ENCODE measurements at places on chromosomes 13 and 19.

DNA sequence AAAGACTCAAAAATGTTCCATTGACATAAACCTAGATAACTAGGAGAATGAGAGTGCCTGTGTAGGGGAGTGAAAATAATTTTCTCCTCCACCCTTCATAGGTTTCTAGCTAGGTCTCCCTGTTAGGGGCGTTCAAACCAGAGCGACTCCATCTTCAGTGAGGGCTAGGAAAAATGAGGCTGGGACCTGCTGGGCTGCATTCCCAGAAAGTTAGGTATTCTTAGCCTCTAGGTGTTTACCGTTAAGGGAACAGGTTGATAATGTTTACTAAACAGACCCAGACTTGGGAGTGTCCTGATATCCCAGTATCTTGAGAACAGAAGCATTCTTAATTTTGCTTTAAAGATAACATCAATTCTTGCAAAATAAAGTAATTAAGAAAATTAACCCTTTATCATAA, 20.1 kb downstream of the PABPC3 start:
- DNase-seq = no peak

DNA sequence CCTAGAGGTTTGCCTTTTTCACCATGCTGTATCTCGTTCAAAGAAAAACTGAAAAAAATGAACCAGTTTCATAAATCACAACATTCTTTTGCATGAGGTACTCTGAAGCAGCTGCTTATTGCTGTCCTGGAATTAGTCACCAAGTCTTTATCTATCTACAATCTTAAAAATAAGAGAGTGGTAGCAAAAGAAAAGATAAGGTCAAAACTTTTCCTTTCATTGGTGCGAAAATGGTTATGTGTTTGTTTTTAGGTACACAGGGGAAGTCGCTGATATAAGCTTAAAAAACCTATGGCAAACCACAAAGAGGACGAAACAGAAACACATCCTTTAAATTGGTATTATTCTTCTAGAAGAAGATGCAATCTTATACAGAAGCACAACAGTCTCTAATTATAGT, 20.7 kb downstream of the OBI1 start:
- no peak for DNase-seq

- no peak for DNase-seq
These were observed 133.5 kb upstream of the IRS2 start for GRCh38 chr13:109919715-109920375.

- DNase-seq = peak; percentile 15
These were observed 8.8 kb downstream of the PRR36 start for GRCh38 chr19:7865262-7865911.

DNA sequence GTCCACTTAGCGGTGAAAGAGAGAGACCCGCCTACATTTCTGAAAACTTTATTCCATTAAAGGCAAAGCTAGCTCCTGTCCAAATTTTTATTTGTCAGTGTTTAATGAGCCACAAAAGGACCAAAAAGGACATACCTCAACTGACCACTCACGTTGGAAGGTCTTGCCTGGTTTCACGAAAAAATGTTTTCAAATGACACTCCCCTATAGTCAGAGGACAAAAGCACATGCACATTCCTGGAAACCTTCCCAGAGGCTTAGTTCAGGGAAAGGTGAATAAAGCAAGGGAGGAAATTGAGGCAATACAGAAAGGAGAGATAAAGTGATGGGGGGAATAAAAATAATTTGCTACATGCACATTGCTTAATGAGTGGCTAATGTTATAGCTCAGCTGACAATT, 55.6 kb downstream of the DOCK9 start:
- DNase-seq = no peak

DNA sequence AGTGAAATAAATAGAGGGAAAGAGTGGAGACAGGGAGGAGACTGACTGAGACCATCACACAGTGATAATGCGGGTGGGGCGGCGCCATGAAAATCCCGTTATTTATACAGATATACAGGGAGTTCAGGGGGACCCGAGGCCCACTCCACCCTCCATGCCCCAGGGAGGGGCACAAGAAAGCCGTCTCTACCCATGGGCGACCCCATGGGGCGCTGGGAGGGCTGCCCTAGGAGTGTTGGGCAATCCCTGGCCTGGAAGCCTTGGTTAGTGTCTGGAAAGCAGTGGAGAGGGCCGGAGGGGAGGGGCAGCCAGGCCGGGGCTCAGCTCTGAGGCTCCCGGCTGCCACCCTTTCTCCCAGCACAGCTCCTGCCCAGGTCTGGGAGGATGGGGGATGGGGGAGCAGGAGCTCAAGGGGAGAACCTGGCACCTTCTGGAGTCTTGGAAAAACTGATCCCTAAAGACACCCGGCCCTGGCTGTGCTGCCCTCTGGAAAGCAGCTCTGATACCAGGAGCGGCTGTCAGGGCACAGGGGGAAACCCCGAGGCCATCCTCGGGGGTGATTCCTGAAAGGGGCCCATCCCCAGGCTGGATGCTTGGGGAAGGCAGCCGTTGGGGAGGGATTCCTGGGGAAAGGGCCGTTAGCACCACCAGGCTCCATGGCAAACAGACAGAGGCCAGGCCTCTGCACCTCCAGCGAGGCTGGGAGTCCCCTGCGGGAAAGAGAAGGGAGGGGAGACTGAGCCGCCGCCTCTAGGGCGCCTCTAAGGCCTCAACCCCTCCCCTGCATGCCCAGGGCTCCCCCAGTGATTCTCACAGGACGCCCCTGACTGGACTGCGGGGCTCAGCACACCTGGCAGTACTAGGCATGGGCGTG, 3.0 kb upstream of the PRKD2 start:
- DNase-seq = no peak

- DNase-seq = no peak
These were observed 6.9 kb upstream of the CBY2 start for GRCh38 chr13:45695198-45695730.

DNA sequence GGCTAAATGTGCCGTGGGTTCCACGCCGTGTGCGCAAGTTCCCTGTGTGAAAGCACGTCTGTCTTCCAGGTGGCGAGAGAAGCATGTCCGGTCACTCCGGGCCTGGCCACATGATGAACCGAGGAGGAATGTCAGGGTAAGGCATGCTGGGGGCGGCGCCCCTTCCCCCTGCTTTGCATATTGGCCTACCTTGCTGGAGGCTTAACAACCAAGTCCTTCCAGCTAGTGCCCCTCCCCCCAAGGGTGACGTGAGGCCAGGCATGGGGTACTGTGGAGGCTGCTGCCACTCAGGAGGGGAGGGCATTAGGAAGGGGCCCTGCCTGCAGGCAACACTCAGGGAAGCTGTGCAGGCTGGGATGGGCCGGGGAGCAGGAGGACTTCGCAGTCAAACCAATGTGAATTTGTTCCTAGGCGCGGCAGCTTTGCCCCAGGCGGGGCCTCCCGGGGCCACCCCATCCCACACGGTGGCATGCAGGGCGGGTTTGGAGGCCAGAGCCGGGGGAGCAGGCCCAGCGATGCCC, 12.5 kb downstream of the MICOS13 start:
- DNase-seq = no peak

- DNase-seq = peak; percentile 71
These were observed 12.2 kb upstream of the RELB start for GRCh38 chr19:44988896-44989556.

GRCh38 chr19:55208880-55209692, at the start of gene PTPRH:
TSS of gene PTPRH (minus strand) at chr19:55209501. CDS start at chr19:55209433, 68 bp downstream.
- no peak for DNase-seq

DNA sequence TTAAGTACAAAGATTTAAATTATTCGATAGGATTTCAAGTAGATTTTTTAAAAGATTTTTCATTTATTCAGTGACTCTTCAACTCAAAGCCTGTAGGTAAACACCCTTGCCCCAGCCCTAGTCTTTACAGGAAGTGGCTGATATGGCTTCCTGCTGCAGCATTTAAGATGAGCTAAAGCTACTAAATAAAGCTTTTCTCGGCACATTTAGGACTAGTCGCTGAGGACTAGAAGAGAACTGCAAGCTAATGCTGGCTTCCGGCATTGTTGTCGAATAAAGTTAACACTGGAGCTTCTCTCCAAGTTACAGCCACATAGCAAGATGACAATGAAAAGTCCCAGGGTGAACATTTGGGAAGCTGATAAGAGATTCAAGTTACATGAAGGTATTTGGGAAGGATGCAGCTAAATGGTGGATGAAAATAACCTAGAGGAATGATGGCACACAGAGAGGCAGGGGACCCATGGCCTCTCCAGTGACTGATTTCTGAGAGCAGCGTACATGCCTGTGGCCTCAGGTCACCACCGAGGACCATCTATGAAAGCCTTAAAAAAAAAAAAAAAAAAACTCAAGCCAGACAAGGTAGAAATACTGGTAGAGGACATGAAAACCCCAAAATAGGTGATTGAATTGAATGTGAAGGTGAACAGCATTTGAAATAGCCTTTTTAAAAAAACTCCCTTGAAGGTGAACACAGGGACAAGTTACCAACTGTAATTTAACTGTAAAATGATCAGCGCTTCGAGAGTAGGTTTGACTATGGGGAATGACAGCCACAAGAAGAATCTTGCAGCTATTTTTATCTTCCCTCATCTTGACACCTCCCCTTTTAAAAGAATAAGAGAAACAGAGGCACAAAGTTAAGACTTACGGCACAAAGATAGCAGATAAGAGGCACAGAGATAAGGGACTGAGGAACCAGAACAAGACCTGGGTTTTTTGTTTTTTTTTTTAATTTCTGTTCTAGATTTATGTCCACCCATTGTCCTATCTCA, 155.4 kb downstream of the DCT start:
- peak; percentile 57 for DNase-seq

DNA sequence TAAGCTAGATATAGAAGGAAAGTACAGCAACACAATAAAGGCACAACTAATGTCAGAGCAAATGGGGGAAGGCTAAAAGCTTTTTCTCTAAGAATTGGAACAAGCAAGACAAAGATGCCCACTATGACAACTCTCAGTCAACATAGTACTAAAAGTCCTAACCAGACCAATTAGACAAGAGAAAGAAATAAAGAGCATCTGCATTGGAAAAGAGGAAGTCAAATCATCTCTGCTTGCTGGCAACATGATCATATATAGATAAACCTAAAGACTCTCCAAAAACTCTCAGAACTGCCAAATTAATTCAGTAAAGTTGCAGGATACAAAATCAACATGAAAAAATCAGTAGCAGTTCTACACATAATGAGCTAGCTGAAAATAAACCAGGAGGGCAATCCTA, 542.0 kb downstream of the DIAPH3 start:
- no peak for DNase-seq

- DNase-seq = no peak
These were observed 15.9 kb upstream of the RANBP3 start for GRCh38 chr19:5993648-5994358.

DNA sequence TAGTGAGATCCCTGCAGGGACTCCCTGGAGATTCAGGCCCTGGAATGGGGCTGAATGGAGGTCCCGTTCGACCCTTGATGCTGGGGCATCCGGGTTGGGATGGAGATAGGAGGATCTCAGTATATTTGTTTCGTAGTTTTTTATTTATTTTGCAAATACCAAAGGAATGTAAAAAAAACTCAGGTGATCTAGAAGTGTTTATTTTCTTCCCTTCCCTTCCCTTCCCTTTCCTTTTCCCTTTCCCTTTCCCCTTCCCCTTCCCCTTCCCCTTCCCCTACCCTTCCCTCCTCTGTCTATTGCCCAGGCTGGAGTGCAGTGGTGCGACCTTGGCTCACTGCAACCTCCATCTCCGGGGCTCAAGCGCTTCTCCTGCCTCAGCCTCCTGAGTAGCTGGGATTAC, 4.5 kb downstream of the GTPBP3 start:
- no peak for DNase-seq

DNA sequence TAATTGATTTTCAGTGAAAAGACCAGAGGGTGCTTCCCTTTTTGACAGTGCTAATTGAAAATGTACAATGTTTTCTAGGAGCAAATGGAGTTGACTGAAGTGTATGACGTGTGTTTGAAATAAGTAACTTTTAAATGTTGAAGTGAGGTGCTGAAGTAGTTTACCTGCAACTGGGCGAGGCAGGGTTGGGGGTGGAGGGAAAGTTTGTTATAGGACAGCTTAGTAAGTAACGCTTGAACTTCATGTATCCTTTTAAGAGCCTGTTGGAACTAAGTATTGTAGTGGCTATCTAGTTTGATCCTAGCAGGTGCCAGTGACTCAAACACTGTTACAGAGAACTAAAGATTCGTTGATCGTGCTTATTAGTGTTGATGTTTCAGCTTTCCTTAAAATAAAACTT, 5.9 kb downstream of the SLAIN1 start:
- no peak for DNase-seq

DNA sequence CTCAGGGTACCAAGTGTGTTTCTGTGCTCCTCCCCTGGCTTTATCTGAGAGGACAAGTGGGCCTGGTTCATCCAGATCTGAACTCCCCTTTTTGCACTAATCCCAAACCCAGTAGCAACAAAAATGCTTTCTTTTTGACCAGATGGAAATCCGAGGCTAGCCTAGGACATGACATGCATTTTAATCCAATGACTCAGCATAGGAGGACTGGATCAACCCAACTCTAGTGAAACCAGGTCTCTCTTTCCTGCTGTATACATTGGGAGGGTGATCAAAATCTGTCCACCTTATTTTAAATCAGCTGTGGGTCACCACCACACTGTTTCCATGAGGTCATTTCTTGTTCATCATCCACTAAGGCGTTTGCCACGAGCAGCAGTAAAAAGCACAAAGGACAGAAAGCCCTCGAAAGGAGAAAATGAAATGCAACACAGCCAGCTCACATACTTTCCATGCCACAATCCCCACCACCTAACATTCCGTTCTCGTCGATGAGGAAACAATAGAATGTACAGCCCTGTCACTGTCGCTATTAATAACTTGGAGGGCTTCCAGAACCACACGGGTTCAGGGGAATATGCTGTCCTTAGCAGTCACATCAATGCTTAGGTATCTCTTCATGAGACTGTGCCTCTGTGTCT, 543.0 kb downstream of the IRS2 start:
- DNase-seq = no peak

DNA sequence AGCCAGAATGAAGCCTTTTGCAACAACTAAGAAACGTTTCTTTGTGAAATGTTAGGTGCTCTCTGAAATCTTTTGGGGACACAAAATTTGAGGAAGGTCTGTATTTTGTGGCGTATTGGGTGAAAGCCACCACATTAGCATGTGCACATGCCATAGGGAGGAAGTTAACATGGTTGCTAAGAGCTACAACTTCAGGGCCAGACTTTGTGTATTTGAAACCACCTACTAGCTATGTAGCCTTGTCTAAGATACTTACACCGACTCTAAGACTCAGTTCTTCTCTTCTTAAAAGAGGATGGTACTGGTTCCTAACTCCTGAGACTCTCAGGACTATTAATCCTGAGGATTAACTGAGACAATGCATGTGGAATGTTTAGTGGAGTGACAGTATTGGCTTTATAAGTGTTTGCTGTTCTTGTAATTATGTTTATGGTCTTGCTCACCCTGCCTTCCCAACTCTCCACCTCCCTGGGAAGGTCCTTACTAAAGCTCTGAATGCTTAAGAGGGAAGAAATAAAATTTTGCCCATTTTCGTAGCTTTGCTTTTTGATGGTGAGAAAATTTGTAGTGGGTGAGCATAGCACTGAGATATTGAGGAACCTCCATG, 15.5 kb downstream of the SERP2 start:
- DNase-seq = no peak

GRCh38 chr19:40691421-40692211, 1.2 kb upstream of the NUMBL start:
- no peak for DNase-seq

- no peak for DNase-seq
These were observed 231.8 kb downstream of the SHISA2 start for GRCh38 chr13:25819856-25820530.

Measured in CD4-positive, alpha-beta T cell treated with Interleukin-6 for 4 hours (primary cell).